ENCODE measurements at places on chromosomes 2 and 18. TPM values are rescaled to one million over a fixed set of nuclear protein-coding genes. Genes with fewer than 3 reads are reported as not detected.

DNA sequence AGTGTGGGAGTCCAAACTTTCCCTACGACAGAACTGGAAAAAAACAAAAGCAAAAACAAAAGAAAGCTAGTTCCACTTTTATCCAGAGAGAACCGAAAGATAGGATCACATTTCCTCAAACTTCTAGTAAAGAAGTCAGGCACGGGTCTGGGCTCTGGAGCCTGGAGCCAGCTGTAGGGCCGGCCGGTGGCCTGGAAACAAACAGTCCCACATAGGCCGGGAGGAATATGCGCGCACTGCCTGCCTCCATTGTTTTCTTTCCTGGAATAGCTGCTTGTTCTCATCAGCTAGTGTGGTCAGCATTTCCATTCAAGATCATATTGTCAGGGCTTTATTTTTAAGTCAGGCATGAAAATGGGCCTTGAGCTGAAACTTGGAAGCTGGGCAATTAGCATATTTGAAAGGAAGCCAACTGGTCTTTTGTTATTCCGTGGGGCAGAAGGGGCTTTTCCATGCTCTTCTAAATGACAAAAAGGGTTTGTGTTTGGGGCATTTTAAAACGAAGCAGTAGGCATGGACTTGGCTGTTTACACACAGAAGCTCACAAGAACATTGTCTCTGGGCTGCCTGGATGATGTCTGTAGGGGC is 58.7 kb upstream of the RFX8 start:
- no peaks in the 10 kb centered on the region for H3K27me3 ChIP-seq
- peaks cover 6% of the 10 kb centered on the region for H3K4me1 ChIP-seq
- peak overlapping the region; percentile 92 for H3K27ac ChIP-seq
- no peaks in the 10 kb centered on the region for H3K36me3 ChIP-seq

DNA sequence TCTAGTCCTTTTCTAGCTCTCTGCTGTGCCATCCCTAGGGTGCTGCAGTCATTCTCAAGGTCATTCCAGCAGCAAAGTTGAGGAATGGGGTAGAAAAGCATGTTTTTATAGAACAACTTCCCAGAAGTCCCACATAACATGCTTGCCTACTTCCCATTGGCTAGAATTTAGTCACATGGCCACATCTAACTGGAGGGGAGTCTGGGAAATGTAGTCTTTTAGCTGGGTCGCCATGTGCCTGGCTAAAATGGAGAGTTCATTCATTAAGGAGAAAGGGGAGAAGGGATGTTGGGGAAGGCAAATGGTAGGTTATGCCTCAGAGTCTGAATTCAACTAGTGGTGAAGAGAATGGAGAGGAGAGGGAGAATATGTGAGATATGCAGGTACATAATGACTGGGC is 85.7 kb downstream of the SLC4A3 start:
- no peak for DNase-seq
- no peaks in the 10 kb centered on the region for H3K4me1 ChIP-seq
- no peaks in the 10 kb centered on the region for H3K36me3 ChIP-seq
- no peak overlapping the region for H3K27ac ChIP-seq
- H3K4me3 ChIP-seq, result no peak overlapping the region
- H3K27me3 ChIP-seq, result no peaks in the 10 kb centered on the region

DNA sequence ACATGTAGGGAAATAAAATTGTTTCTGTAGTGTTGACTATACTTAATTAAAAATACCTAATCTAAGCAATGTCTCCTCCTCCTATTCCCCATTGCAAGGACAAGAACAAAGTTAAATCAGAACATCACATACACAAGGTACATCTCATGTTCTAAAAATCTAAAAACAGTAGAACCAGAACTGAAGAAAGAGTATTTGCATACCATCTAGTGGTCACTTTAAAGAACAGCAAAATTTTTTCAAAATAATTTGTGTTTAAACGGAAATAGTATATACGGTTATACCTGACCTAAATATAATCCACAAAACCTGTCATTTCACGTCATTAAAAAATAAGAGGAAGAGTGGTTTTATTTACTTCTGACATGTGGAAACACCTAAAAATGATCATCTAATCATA is 294.3 kb upstream of the KCNH7 start:
- H3K36me3 ChIP-seq, result no peaks in the 10 kb centered on the region
- no peak overlapping the region for H3K27ac ChIP-seq
- no peak overlapping the region for H3K4me3 ChIP-seq
- H3K27me3 ChIP-seq, result no peaks in the 10 kb centered on the region

GRCh38 chr18:45755934-45756333 is 32.0 kb downstream of the SLC14A1 start:
- no peaks in the 10 kb centered on the region for H3K27me3 ChIP-seq
- DNase-seq, result peak; percentile 81
- H3K4me3 ChIP-seq, result no peak overlapping the region
- H3K36me3 ChIP-seq, result no peaks in the 10 kb centered on the region
- H3K4me1 ChIP-seq, result peaks cover 42% of the 10 kb centered on the region

DNA sequence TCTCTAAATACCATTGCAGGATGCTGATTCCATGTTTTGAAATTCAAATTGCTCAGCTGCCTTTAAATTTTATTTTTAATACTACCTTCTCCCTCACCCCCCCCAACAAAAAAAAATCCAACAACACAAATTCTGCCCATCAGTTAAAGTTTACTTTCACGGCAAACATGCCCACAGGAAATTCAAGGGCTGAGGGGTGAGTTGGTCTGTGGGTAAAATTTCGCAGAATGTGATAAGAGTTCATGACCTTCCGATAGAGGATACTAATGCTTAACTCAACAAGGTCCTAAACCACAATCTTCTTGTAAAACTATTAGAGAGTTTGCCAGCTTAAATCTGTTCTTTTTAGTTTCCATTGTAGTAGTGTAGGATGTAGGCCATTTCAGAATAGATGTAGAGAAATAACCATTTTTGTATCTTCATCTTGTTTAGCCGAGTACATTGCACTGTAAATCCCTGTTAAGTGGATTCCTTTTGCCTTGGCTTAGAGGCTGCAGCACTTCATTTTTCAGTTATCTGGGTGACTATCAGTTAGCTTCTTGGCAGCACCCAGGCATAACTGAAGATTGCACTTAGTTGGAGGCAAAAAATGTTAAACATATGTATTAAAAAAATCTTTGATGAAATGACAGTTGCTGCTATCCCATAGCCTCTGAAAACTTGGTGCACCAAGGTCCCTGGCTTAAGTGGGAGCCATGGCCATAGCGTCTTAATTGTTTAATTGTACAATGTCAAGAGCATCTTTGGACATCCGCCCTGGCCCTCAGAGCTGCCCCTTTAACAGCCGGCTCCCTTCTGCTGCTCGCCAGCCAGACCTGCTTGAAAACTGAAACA is 232.3 kb downstream of the HAUS1 start:
- no peak overlapping the region for H3K27ac ChIP-seq
- H3K36me3 ChIP-seq, result no peaks in the 10 kb centered on the region
- DNase-seq, result no peak
- H3K27me3 ChIP-seq, result no peaks in the 10 kb centered on the region

The COL6A3 gene
- total RNA-seq, result 118 TPM

The MLPH gene
- total RNA-seq, result 7.4 TPM
